ENCODE measurements at places on chromosomes 1 and 21.

DNA sequence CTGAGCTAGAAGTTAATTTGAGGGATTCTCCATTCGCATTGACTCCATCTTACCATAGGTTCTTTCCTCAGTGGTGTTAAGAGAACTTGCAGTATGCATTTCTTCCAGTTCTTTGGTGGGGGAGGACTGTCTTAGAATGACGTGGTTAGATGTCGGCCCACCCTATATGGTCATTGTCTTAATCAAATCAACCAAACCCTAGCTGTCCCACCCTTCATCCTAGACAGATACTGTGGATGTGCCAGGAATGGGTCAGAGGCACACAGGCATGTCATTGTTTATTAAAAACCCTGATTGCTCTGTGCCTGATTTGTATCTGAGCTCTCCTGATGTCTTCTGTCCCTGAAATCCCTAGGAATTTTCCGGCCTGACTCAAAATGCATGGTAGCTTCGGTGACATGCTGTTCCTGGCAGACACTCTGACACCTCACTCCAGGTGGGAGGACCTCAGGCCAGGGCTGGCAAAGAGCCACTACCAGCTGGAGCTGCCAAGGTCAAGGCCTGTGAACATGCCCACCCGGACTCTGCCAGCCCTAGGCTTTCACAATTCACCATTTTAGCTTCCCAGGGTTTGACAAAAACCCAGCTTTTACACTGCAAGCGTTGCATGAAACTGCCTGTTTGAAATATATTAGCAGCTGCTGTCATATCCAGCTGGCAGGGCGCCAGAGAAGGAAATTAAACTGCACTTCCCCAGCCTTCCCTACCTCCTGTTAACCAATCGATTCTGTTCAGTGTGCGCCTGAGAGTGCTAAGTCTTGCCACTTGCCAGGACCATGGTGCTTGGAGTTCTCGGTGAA lies 134.0 kb downstream of the FAM78B start:
- no peak for DNase-seq

DNA sequence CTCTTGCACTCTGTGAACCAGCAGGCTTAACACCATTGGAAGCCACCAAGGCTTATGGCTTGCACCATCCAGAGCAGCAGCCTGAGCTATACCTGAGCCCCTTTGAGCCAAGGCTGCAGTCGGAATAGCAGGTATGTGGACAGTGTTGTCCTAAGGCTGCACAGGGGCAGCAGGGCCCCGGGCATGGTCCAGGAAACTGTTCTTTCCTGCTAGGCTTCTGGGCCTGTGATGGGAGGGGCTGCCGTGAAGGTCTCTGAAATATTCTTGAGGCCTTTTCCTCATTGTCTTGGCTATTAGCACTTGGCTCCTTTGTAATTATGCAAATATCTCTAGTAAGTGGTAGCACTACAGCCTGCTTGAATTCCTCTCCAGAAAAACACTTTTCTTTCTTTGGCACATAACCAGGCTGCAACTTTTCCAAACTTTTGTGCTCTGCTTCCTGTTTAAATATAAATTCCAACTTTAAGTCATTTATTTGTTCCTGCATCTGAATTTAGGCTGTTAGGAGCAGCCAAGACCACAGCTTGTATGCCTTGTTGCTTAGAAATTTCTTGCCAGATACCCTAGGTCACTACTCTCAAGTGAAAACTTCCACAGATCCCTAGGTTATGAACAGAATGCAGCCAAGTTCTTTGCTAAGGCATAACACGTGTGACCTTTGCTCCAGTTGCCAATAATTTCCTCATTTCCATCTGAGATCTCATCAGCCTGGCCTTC lies 5.2 kb downstream of the KRTAP20-4 start:
- DNase-seq, result no peak

GRCh38 chr21:18495523-18495922 lies 91.9 kb upstream of the TMPRSS15 start:
- DNase-seq, result no peak

- no peak for DNase-seq
Observed at GRCh38 chr1:58922302-58923089, 138.6 kb upstream of the JUN start.

- DNase-seq, result no peak
Observed at GRCh38 chr1:178613271-178613945, 100.5 kb downstream of the TEX35 start.

DNA sequence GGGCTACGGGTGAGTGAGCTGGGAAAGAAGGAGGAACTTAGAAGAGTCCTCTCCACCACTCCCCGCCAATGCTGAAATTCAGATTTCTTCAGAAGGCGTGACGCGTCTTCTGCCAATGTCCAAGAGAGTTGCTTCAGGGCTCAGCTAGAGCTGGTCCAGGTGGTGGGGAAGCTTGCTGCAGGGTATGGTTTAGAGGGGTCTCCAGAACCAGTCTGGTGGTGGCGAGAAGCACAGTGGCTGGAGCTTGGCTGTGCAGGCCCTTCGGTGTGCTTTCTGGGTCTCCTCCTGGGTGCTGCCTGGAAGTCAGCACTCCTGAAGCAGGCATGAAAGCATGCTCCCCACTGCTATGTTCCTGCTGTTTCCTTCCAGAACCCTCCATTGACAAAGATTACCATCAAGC lies 387.2 kb downstream of the PTPRU start:
- no peak for DNase-seq

- no peak for DNase-seq
Observed at GRCh38 chr1:56189946-56190805, 389.2 kb downstream of the PLPP3 start.

GRCh38 chr1:38265293-38266196 lies 219.0 kb upstream of the POU3F1 start:
- DNase-seq, result no peak

DNA sequence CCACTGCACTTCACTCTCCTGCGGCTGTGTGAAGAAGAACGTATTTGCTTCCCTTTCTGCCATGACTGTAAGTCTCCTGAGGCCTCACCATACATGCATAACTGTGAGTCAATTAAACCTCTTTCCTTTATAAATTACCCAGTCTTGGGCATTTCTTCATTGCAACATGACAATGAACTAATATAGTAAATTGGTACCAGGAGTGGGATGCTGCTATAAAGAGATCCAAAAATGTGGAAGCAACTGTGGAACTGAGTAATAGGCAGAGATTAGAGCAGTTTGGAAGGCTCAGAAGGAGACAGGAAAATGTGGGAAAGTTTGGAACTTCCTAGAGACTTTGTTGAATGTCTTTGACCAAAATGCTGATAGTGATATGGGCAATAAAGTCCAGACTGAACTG lies 1907.9 kb downstream of the MRPL39 start:
- no peak for DNase-seq

DNA sequence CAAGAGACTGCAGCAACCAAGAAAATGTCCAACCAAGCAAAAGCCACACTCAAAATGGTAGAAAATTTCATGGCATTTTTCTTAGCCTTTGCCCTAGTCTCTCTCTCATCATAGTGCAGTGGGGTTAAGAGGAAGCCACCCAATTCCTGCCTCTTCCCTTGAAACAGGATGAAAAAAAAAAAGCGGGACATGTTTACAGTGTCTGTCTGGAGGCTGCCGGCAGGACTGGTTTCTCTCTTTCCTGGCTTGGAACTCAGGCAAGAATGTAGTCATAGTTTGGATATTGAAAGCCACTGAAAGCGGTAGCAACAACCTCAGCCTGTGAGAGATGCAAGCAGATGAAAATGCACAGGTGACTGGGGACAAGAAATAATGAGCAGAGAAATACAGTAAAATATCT lies 13.3 kb upstream of the TNFSF18 start:
- DNase-seq, result no peak

- DNase-seq, result no peak
Observed at GRCh38 chr21:32951041-32951440, 74.7 kb upstream of the OLIG2 start.
